ENCODE measurements at places on chromosomes 1 and 21.
A peak's percentile ranks its signal among the peaks of the same experiment; 100 is the strongest.

DNA sequence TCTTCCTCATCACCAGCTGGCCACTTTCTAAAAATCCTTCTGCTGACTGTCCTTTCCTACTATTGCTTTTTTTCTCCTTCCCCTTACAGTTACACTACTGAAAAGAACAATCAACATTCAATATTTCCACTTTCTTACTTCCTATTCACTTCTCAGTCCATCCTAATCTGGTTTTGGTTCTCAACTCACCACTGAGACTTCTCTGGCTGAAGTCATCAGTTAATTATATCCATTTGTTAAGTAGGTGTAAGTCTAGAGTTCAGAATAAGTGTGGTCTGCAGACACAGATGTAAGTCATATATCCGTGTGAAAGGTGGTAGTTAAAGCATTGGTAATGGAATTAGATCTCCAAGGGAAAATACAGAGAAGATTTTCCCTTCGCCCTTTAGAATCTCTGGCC lies 21.4 kb downstream of the PEA15 start:
- DNase-seq, result no peak

DNA sequence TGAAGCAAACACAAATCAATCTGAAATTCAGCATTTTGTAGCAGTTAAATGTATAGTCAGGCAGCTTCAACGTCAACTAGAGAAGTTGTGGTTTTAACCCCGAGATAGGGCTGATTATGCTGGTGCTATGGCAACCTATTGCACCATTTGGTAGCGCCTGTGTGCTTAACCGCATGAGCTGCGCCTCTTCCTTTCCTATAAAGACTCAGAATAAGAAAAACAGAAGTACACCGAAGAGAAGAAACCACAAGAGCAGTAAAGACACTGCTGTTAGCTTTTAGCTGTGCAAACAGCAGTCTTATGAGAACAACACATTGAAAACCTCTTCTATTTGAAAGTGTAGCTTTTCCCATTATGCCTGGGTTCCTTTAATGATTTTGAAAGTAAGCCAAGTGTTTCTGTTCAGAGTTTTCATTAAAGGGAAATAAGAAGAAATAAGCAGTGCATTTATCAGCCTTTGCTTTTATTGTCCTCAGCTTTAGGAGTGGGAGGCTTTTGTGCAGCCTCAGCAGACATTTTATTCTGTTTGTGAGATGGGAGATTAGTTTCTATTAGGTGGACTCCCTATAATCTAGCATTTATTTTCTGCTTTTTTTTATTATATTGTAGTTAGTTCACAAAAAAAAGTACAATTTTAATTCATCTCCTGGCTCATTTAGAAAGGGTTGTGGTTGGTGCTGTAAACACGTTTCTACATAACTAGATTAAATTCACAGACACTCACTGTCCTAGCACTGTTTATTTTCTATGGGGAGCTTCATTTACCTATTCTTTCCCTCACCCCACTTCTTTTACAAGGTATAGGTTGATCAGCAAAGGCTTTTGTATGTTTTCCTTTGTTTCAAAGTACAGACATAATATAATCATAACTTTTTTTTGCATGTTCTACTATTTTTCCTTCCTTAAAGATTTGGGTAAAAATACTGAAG lies 43.3 kb downstream of the PTPRC start:
- DNase-seq, result peak; percentile 45

GRCh38 chr1:201427963-201428362 lies 6.4 kb upstream of the TNNI1 start:
- no peak for DNase-seq

- no peak for DNase-seq
Measured at GRCh38 chr1:194118086-194118485, 931.7 kb upstream of the B3GALT2 start.

DNA sequence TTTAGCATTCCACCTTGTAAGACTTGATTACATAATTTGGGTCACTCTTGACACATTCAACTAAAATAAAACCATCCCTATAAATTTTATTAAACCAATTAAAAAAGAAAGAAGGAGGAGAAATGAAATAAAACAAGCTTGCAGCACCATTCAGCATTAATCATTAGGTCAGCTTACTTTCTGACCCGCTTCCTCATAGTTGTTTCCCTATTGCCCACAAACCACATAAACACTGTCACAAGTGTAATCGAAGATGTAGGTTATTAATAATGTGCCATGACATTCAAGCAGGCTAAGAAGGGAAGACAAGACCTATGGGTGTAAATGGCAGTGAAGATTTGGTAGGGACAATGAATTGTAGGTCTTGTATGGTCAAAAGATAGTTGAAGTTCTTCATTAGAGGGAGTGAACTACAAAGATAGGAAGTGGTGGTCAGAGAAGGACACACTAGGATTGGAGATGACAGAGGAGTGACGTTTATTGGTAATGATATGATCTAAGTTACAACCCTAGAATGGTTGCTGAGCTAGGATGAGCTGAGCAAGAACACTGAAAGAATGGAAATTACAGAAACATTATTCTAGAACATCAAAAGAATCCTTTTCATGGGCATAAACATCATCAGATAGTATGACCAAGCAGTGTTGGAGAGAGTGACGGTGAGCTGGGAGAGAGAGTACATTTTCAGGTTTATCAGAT lies 231.5 kb downstream of the KCNT2 start:
- DNase-seq, result no peak

DNA sequence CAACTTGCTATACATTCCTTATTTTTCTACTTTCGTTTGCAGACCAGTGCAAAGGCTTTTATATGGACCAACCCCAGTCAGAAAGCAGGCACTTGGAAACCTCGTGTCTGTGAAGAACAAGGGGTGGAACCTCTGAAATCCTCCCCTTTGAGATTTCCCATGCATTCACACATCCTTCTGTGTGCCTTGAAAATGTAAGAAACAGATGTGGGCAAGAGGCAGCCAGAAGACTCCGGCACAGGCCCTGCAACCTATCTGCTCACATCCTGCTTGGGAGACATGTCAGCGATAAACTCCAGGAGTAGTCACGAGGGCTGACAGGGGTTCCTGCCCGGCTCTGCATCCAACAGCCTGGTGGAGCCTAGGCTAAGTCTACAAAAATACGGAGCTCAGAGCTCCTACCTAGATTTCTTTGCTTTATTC lies 42.5 kb downstream of the ETS2 start:
- DNase-seq, result no peak

- DNase-seq, result no peak
Measured at GRCh38 chr21:16377120-16377658, 647.4 kb downstream of the USP25 start.

DNA sequence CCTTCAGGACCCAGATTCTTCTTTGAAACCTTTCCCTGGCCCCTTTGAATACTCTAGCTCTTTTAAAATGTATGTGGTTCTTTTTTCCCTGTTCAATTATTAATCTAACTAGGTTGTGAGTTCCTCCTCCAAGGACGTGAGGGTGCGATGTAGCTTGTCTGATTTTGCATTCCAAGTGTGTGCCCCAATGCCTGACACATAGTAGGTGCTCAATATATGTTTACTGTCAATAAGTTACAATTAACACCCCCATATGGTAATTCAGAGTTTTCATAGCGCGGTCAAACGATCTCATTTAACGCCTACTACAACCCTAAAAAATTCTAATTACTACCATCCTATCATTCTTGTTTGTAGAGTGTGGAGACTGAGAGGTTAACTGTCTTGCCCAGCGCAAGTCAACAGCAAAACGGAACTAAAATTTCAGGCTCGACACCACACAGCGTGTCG lies 482 bp upstream of the MTR start:
- no peak for DNase-seq

- no peak for DNase-seq
Measured at GRCh38 chr1:201925301-201925567, 21.1 kb downstream of the LMOD1 start.

- DNase-seq, result no peak
Measured at GRCh38 chr1:245829194-245829593, 674.4 kb downstream of the KIF26B start.

DNA sequence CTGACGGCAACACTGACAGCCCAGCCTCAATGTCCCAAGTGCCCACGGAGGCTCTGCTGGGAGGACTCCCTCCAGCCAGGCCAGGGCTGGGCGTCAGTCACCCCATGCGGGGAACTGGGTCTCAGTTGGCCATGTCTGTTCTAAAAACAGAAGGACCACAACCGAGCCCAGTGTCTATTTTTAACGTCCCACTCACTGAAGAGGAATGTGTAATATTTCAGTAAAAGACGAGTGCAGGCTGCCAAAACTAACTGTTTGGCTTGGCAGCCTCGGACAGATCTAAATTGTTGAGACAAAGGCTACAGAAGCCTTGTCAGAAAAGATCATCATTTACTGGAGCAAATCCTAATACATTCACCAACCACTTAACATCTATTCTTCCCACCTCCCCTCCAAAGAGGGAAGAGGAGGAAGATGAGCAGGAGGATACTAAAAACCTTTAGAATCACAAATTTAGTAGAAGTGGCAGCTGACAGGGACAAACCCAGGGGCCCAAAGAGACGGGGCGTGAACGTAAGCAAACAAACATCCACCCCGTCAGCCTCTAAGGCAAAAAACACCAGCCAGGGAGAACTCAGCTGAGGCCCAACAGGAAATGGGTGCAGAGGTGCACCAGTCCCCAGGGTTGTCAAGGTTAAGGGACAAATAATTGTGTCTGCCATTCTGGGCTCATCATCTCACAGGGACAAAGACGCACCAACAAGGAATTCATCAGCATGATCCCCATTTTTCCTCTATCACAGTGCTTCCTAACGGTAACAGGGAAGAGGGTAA lies 18.7 kb downstream of the C1orf198 start:
- DNase-seq, result no peak

- DNase-seq, result no peak
Measured at GRCh38 chr1:156657741-156658319, 15.9 kb downstream of the BCAN start.

GRCh38 chr1:200891774-200892157 lies 2.9 kb upstream of the INAVA start:
- DNase-seq, result no peak

GRCh38 chr21:44982558-44983250 lies 42.9 kb downstream of the SLX9 start:
- DNase-seq, result no peak

- DNase-seq, result no peak
Measured at GRCh38 chr21:30153697-30154340, 12.8 kb downstream of the CLDN17 start.

DNA sequence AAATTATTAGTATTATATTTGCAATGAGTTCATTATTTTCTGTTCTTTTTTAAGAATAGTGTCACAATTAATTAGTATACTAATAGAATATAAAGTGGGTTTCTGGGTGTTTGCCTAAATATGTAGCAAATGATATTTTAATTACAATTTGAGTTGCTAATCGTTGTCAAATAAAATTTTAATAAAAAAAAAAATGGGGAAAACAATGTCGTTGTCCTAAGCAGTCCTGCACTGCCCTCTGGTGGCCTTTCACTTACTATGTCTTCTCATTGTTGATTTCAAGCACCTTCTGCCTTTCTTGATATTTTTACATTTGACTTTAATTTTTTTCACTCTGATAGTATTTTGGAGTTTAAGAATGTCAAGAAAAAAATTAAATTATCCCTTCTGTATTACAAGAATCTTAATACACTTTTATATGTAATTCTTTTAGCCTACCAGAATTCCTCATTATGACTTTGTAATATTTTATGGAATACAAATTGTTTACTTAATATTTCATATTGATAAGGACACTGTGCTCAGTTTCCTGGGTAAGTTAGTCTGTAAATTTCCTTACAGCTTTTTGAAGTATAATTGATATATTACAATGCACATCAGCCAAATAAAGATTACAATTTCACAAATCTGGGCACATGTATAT lies 104.5 kb upstream of the FMN2 start:
- DNase-seq, result peak; percentile 27

DNA sequence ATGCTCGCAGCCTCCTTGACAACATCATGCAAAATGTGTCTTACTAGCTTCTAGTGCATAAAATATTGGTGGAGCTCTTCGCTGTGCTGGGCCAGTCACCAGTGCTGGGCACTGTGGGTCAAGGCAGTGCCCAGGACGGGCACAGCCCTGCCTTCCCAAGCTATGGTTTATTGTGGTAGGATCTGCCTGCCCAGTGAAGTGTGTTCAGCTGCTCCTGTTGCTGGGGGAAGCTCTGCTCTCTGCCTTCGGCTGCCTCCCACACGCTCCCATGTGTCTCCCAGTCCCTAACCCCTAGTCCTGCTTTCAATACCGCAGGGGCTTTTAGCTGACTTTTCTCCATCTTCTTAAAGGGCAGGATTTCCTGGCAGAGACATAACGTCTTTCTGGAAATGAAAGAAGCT lies 15.7 kb downstream of the EPHX1 start:
- DNase-seq, result no peak

- no peak for DNase-seq
Measured at GRCh38 chr1:26856181-26856580, 6.8 kb upstream of the SFN start.

- no peak for DNase-seq
Measured at GRCh38 chr1:27438621-27439061, 46.2 kb downstream of the GPR3 start.

DNA sequence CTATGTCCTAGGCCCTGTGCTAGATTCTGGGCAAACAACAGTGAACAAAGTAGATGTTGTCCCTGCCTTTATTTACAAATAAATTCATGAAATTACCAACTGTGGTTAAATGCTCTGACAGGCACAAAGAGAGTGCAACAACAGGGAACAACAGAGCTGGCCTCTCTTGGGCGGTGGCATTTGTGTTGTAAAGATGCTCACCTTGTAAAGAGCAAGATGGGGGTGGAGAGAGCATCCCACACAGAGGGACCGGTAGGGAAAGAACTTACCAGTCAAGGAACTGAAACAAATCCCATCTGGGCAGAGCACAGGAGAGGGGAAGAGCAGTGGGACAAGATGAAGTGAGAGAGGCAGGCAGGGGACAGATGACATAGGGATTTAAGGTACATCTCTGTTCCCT lies 21.6 kb upstream of the SLC22A15 start:
- no peak for DNase-seq

DNA sequence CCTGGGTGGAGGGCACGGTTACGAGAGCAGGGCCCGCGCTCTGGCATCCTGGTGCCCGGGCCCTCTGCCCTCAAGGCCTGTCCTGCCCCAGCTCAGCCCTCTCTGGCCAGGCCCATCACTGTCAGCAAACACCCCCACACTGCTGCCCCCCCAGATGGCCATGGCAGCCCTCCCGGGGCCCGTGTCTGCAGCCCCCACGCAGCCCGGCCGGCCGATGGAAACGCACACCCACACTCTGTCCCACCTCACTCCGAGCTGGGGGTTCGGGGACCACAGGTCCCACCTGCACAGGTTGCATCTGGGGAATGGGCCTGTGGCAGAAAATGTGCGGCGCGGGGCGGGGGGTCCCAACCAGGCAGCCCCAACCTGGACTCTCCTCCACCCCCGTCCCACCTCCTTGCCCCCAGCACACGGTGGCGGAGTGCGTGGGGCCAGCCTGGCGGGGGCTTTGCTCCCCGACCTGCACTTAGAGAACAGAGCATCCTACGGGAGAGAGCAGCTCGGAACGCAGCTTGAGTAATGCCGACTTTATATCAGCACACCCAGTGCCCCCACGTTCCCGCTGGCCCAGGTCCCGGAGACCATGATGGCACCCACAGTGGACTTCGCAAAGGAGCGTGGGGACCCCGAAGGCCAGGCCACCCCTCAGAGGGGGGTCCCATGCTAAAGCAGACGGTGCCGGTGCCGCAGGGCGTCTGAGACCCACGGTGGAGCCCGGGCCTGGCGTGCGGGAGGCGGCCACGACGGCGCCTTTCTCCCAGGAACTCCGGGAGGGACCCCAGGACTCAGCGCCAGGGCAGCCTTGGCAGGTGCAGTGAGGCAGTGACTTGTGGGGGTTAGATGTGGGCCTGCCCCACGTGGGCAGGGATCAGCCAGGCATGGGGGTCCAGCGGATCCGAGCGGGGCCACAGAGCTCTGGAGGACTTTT lies 7.5 kb upstream of the RNF223 start:
- DNase-seq, result no peak

- DNase-seq, result no peak
Measured at GRCh38 chr1:19219451-19219850, 9.4 kb upstream of the UBR4 start.

GRCh38 chr1:1359664-1360468 lies 1.5 kb upstream of the MXRA8 start:
- no peak for DNase-seq

Data from putamen (tissue), 1 donor.